ENCODE measurements at places on chromosomes 2 and 18.
A peak's percentile ranks its signal among the peaks of the same experiment; 100 is the strongest.

- no peak for DNase-seq
These were observed 14.5 kb upstream of the KIF1A start for GRCh38 chr2:240834377-240834975.

GRCh38 chr18:75264926-75265597, 54.5 kb downstream of the TSHZ1 start:
- DNase-seq, result no peak

GRCh38 chr2:149363958-149364357, 33.6 kb downstream of the LYPD6 start:
- no peak for DNase-seq

DNA sequence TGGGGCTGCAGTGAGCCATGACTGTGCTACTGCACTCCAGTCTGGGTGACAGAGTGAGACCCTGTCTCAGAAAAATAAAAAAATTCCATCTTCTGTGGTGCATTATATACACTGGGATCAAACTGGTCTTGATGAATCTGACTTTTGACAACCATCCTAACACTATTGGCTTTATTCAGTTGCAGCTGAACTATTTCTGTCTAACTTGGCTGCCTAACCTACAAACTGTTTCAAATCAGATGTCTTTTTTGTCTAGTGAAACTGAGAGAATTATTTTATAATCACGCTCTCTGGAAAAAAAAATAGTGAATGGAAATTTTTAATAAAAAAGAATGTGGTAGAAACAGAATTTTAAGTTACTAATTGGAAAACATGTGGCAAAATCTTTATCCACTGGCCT, 15.0 kb downstream of the CTLA4 start:
- no peak for DNase-seq

DNA sequence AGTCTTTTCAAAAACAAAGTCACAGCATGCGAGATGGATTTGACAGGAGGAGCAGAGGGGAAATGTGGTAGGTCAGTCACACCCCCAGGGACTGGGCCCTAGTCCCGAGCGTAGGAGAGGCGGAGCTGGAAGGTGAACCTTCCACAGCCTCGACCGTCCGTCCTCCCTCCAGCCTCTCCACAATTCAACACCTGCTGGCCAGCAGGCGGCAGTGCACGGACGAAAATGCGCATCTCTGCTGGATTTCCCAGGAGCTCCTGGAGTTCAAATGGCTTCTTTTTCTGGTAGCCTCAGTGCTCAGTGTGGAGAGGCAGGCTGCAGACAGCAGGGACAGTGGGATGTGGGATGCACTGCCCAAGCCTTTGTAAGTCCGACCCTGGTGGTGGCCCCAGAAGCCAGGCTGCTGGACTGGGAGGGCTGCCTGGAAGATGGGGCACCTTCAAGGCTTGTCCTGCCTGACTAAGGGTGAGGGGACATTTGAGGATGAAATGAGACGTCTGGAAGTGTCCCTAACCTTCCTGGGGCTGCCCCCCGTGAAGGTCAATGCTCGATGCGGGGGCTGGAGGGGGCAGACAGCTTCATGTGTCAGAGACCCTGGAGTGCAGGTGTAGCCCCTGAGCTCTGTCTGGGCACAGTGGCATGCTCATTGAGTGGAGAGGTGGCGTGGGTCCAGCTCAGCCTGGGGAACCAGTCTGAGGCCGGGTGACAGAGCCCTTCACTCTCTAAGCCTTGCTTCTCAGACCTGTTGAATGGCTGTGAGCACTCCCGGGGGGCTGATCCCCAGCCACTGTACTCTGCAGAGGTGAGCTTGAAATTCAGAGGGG, 189.5 kb downstream of the TFCP2L1 start:
- DNase-seq, result peak; percentile 82

- DNase-seq, result no peak
These were observed 41.6 kb downstream of the ZBTB7C start for GRCh38 chr18:48367557-48367956.
